RPMI7951 (cell line): ENCODE measurements at places on chromosomes 6 and 20.

- DNase-seq = no peak
These were observed 13.2 kb downstream of the TJAP1 start for GRCh38 chr6:43490523-43490939.

GRCh38 chr6:33839399-33840047, 35.7 kb upstream of the MLN start:
- DNase-seq = no peak

- DNase-seq = peak; percentile 56
These were observed 7.4 kb upstream of the IGF2R start for GRCh38 chr6:159961528-159961927.

DNA sequence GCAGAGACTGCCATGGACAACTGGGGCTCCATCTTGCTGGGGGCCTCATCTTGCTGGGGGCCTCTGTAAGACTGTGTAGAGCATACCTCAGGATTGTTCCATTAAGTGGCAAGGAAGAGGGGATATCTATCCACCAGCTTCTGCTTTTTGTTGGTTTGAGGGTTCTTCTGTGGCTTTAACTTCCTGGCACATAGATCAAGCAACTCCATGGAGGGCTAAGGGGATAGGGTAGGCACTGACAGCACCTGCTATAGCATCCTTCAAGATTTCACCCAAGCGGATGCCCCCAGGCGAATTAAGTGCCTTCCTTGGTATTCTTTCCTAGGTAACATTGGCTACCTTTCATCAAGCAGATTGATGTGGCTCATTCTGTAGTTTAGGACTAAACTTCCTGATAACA, 3.8 kb upstream of the LRRN4 start:
- no peak for DNase-seq

- DNase-seq = no peak
These were observed 16.0 kb downstream of the BCAS4 start for GRCh38 chr20:50810842-50811241.
